ENCODE measurements at places on chromosomes 2 and 18.
A peak's percentile ranks its signal among the peaks of the same experiment; 100 is the strongest.

GRCh38 chr2:175575346-175576258 is 394.1 kb upstream of the ATP5MC3 start:
- DNase-seq = no peak

DNA sequence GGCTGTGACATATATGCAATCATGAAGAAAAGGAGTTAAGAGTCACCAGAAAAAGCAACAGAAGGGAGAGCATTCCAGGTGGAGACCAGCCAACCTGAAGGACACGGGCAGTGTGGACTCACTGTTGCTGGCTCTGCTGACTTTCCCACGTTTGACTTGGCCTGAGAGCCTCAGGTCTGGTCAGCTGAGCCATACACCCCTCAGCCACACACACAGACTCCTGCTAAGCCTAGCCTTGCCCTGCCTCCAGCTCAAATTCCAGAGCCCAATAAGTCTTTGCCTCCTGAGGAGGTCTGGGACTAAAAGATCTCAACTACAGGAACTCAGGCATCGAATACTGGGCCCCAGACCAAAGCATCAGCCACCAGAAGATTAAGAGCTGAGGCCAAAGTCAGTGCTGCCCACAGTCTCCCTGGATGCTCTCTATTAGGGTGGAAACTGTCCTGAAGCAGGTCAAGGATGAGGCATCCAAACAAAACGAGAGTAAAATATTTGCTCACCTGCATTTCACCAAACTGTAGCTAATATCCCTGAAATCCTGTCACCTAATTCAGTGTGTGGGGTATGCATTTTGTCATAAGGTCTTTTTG is 23.3 kb downstream of the CACNB4 start:
- no peak for DNase-seq

- no peak for DNase-seq
These were observed 34.6 kb downstream of the ADCY3 start for GRCh38 chr2:24885221-24886125.

GRCh38 chr2:8480915-8481314 is 200.9 kb upstream of the ID2 start:
- no peak for DNase-seq

DNA sequence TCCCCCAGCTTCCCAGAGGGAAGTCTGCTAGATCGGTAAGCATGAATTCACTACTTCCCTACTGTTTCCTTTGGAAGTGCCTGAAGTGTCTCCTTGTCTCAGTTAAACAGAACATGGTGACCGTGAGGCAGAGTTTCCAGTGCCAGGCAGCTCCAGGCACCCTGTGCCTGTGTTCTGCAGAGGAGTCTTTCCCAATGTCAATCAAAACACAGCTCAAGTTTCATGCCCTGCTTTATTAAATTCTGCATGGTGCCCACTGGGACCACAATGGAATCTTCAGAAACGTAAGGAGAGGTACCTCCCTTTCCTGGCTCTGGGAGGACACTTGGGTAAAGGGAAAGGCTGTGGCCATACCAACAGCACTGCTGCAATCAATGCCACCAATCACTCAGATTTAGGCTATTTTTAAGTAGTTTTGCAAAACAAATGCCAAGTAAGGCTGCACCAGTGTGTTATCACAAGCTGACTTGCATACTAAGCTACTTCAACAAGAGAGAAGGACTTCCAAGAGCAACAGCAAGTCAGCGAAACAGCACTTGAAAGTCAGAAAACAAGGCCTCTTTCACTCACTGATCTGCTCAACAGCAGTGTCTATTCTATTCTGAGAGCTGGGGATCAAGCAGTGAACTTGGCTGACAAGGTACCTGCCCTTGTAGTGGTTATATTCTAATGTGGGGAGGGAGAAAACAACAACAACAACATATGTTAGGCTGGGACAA is 14.9 kb downstream of the LPIN2 start:
- no peak for DNase-seq

GRCh38 chr2:60052601-60053000 is 500.9 kb downstream of the BCL11A start:
- no peak for DNase-seq

GRCh38 chr18:42298759-42299675 is 344.0 kb downstream of the PIK3C3 start:
- DNase-seq = peak; percentile 53

DNA sequence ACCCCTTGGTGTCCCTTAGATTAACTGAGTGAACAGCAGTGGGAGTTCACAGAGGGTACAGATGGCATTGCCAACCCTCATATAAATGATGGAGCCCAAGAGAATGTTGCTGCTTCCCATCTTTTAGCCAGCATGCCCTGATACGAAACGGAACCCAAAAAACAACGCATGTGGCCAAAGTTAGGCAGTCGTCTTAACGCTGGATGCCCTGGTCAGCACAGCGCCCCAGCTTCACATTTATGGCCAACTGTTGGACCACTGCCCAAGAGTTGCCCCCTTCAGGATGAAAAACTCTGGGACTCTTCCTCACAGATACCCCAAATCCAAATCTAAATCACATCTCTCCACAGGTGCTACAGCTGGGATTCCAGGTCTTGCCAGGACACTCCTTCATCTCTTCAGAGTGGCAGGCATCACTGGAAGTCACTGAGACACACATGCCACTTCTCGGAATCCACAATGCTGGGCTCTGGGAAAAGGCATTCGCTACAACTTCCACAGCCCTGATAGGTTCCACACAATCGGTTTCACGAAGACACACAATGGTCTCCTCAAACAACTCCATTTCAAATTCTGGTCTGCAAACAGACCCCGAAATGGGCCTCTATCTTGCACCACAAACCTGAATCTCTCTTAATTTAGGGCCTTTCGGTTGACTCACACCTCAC is 44.6 kb downstream of the LONRF2 start:
- DNase-seq = no peak

GRCh38 chr2:64336171-64336570 is 117.8 kb upstream of the LGALSL start:
- DNase-seq = no peak

DNA sequence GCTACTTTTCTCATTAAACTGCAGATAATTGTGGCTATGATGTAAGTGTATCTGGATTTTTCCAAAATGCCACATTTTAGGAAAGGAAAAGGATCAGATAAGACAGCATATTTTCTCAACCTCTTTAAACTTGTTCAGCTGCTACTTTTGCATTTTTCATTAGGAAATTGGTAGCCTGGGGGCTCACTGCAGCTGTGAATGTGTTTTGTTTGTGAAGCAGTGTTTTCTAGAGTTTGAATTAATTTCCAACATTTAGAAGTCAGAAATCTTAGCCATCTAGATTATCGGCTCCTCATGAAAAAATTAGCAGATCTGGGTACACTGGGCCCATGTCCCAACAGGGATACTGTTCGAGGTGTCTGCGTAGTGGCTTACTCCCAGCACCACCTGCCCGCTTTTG is 56.3 kb upstream of the ZDBF2 start:
- DNase-seq = no peak

- DNase-seq = no peak
These were observed 352.2 kb downstream of the EN1 start for GRCh38 chr2:118495290-118495689.

Measured in NCI-H526 (cell line).